ENCODE measurements at places on chromosomes 11 and 22. TPM values are rescaled to one million over a fixed set of nuclear protein-coding genes. Genes with fewer than 3 reads are reported as not detected.

DNA sequence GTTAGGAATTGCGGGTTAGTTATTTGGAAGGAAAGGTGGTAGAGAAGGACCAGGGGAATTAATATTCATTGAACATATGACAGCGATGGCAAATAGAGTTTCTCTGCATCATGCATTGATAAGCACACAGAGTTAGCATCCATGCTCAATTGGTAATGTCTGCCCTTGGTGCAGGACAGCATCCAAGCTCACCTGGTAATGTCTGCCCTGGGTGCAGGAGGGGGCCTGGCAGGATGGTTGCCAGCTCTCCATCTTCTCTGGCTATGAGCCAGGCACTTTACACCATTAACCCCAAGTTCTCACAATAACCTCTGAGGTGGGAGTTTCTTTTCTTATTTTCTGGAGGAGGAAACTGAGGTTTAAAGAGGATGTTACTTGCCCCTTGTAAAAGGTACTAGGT lies 50.4 kb upstream of the RBFOX2 start:
- no peak overlapping the region for H3K4me3 ChIP-seq
- no peak overlapping the region for H3K27ac ChIP-seq
- no peaks in the 10 kb centered on the region for H3K27me3 ChIP-seq
- DNase-seq, result no peak

- H3K27ac ChIP-seq, result no peak overlapping the region
- peaks cover 14% of the 10 kb centered on the region for H3K4me1 ChIP-seq
- H3K4me3 ChIP-seq, result no peak overlapping the region
- no peak for DNase-seq
- no peaks in the 10 kb centered on the region for H3K36me3 ChIP-seq
Measured at GRCh38 chr22:37991731-37992442, 7.5 kb upstream of the SOX10 start.

The HEPN1 gene
- total RNA-seq, result not detected

The DRAP1 gene
- total RNA-seq, result 111 TPM

The LMO2 gene
- 3.4 TPM for total RNA-seq

- no peaks in the 10 kb centered on the region for H3K27me3 ChIP-seq
- H3K36me3 ChIP-seq, result no peaks in the 10 kb centered on the region
- H3K4me1 ChIP-seq, result peaks cover 4% of the 10 kb centered on the region
- H3K4me3 ChIP-seq, result no peak overlapping the region
- DNase-seq, result no peak
Measured at GRCh38 chr11:86508604-86509587, 134.2 kb downstream of the CCDC81 start.

DNA sequence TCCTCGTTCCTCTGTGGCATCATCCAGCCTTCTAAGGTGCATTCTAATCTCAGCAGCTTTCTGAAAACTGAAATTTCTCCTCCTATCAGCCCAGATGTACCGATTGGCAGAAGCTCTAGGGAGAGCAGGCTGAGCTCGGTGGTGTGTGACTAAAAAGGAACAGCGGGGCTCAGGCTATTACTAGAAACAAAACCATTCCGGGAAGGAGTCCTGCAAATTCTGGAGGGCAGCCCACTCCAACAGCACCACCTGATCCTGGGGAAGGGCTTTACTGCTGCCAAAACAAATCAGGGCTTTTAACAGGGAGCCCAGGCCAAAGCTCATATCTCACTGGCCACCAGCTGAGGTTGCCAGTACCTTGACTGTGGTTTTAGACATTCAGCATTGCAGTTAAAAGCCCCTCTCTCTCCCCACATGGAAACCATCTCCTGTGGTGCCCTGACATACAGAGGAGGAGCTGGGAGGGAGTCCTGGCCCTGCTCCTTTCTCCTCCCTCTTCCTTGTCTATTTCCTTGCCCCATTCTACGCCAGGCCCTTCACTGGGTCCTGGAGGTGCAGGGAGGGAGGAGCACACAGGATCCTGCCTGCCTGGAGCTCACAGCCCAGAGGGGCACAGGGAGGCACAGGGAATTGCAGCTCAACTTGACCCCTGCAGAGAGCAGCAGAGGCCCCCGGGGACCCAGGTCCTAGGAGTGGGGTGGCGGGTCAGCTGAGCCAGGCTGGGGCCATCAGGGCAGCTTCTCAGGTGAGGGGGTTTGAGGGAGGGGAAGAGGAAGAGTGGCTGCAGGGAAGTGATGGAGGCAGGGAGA lies 889 bp downstream of the PLAAT4 start:
- no peaks in the 10 kb centered on the region for H3K36me3 ChIP-seq
- no peaks in the 10 kb centered on the region for H3K27me3 ChIP-seq
- H3K4me1 ChIP-seq, result peaks cover 36% of the 10 kb centered on the region
- H3K27ac ChIP-seq, result no peak overlapping the region

The PDE3B gene
- 9.4 TPM for total RNA-seq

DNA sequence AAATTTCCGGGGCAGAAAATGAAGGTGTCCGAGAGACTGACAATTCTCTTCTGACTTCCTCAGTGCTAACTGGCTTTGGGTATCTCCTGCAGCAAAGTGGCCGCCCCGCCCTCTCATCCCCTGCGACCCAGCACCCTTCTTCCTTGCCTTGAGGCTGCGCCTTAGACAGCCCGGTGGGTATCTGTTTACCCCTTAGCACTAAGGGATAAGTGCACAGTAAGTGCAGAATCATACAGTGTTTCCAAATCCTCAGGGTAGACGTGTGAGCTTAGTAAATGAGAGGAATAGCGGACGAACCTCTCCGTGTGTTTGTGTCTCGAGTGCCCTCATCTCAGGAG lies 368 bp upstream of the CHORDC1 start:
- DNase-seq, result no peak
- H3K4me3 ChIP-seq, result peak overlapping the region; percentile 93
- peaks cover 57% of the 10 kb centered on the region for H3K4me1 ChIP-seq
- H3K27me3 ChIP-seq, result no peaks in the 10 kb centered on the region
- H3K36me3 ChIP-seq, result peaks cover 20% of the 10 kb centered on the region

DNA sequence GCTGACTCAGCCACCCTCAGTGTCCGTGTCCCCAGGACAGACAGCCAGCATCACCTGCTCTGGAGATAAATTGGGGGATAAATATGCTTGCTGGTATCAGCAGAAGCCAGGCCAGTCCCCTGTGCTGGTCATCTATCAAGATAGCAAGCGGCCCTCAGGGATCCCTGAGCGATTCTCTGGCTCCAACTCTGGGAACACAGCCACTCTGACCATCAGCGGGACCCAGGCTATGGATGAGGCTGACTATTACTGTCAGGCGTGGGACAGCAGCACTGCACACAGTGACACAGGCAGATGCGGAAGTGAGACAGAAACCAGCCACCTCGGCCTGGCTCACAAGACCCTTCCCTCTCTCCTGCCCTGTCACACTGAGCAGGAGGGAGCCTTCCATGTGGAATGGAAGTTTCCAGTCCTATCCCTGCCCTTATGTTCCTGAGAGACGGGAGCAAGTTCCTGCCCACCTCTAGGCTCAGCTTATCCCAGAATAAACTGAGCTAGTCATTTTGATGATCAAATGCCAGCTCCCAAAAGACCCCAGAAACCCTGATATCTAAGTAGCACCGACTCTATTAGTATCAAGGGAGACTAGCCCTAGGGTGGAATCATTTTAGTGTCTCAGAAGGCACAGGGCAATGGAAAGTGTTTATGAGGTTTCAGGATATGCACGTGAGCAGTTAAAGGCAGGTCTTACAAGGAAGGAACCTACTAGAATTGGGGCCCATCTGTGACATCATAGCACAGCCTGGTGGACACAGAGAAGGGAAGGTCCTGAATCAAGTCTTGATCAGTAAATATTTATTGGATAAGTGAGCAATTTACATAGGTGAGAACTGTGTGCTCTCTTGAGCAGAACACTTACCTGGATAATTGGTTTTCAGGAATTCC lies 6.3 kb upstream of the IGLL5 start:
- peaks cover 77% of the 10 kb centered on the region for H3K27me3 ChIP-seq
- no peaks in the 10 kb centered on the region for H3K36me3 ChIP-seq
- no peak overlapping the region for H3K4me3 ChIP-seq
- H3K27ac ChIP-seq, result no peak overlapping the region
- H3K4me1 ChIP-seq, result no peaks in the 10 kb centered on the region

DNA sequence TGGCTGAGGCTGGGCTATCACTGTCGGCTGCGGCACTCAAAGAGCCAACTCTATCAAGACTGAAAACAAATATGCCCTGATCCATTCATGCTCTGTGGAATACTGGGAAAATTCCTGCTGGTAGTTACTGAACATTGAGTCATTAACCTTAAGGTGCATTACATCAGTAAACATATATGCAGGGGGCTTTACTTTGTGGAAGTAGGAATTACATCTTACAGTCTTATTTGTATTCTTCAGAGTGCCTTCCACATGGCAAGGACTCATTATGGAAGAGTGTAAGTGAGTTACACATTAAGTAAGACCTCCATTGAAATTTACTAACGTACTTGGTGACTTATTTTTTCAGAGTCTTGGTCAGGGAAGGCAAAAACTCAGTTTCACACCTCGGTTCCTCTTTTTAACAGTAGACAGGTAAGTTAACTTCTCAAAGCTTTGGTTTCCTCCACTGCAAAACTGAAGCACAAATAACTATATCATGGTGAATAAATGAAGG lies 4.5 kb downstream of the OR5B21 start:
- DNase-seq, result no peak
- H3K36me3 ChIP-seq, result no peaks in the 10 kb centered on the region
- H3K4me1 ChIP-seq, result peaks cover 4% of the 10 kb centered on the region

GRCh38 chr11:127931803-127932202 lies 655.6 kb downstream of the ETS1 start:
- no peak for DNase-seq
- no peaks in the 10 kb centered on the region for H3K4me1 ChIP-seq
- no peak overlapping the region for H3K4me3 ChIP-seq
- no peaks in the 10 kb centered on the region for H3K36me3 ChIP-seq

DNA sequence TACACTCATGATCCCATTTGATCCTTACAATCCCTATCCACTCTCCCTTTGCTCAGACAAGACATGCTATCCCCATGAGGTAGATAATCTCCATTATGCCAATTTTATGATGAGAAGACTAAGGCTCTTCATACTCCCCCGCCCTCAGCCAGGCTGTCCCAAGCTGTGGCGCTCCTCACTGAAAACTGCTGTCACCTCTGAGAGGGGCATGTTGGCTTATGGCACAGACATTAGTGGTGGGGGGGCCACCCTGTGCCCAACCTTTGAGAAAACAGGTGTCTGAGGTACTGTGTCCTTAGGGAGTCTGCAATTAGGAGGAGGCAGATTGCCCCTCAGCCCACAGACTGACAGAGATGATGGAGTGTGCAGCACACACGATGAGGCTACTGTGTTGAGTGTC lies 2.4 kb downstream of the DDTL start:
- peak overlapping the region; percentile 36 for H3K4me3 ChIP-seq
- no peaks in the 10 kb centered on the region for H3K27me3 ChIP-seq
- DNase-seq, result no peak
- no peak overlapping the region for H3K27ac ChIP-seq

GRCh38 chr11:84866922-84867321 lies 760.2 kb downstream of the DLG2 start:
- H3K36me3 ChIP-seq, result no peaks in the 10 kb centered on the region
- no peaks in the 10 kb centered on the region for H3K27me3 ChIP-seq
- DNase-seq, result no peak
- H3K4me1 ChIP-seq, result peaks cover 15% of the 10 kb centered on the region

The DERL3 gene
- 10.9 TPM for total RNA-seq

DNA sequence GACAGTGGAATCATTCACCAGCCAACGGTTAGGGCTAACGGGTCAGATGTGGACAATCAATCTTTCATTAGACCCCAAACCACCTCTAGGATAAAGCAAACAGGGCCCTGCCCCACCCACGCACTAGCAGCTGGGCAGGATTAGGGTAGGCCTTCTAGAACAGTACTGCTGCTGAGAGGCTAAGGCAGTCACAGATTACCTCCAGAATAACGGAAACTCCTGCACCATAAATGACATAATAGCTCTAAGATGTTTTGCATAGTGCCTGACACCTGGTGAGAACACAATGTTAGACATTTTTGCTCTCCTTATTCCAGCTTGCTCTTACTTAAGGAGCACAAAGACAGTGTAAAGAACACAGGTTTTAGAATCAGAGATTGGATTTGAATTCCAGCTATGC lies 1.8 kb downstream of the SYTL2 start:
- no peak for DNase-seq
- H3K36me3 ChIP-seq, result no peaks in the 10 kb centered on the region
- no peak overlapping the region for H3K27ac ChIP-seq

The XKR3 gene
- not detected for total RNA-seq

DNA sequence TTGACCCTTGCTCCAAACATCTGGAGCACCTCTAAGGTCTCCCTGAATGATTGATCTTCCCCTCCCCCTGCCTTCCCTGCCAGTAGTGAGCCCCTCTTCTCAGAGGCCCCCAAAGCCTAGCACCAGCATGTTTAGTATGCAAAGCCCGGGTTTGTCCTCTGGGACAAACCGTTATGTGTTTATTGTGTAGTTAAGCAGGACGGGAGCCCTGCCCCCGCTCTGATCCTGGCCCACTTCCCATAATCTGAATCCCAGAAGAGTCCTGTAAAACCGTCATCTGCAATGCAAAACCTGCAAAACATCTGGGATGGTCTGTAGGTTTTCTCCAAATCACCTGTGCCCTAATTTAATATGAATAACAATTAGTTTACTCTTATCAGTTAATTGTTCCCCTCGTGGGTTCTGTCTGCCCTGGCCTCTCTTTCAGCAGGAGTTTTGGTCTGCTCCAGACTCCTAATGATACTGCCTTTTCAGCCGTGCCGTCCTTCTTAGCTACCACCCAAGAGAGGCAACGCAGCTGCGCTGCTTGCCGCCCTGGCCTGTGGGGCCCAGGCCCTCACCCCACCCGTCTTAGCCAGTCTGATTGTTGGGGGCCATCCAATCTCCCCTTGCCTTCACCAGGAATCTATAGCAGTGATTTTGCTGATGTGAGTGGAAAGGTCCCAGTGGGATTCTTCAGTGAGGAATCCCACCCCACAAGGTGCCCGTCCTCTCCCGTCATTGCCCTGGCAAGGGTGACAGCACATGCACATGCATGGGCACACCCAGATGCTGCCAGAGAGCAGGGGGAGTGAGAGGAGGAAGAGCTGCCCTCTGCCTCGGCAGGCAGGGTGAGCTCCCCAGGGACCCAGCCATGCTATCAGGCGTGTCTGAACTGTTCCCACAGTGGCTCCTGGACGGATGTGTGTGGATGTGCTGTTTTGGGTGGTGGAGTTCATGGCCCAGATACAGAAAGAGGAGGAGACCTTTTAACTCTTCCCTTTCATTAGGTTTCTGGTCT lies 3.0 kb upstream of the B3GAT1 start:
- H3K4me3 ChIP-seq, result peak overlapping the region; percentile 46
- peak; percentile 8 for DNase-seq
- H3K27ac ChIP-seq, result no peak overlapping the region
- H3K4me1 ChIP-seq, result peaks cover 46% of the 10 kb centered on the region
- no peaks in the 10 kb centered on the region for H3K36me3 ChIP-seq

DNA sequence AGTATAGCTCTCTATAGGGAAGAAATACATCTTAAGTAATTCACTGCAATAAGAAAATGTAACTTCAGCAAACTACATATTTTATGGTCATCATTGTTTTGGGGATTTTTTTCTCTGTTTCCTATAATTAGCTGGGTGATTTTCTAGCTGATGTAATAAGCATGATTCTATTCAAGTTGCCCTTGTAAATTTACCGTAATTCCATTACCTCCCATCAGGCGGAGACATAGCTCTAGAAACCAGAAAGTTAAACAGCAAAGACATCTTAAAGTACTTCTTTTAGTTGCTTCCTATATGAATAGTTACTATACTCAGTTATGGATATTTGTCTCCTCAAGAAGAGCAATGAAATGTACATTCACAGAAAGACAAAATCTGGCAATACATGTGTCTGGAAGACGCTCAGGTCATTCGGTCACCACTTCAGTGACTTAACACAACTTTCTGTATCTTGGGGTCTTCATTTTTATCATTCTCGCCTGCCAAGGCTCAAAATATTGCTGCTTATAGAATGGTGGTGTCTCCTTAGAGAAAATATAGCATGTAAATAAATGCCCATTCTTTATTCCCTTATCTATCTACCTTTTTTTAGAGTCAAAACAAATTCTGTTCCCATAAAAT lies 239.9 kb upstream of the ZC3H12C start:
- no peaks in the 10 kb centered on the region for H3K27me3 ChIP-seq
- H3K4me3 ChIP-seq, result no peak overlapping the region
- H3K36me3 ChIP-seq, result no peaks in the 10 kb centered on the region
- DNase-seq, result no peak
- no peaks in the 10 kb centered on the region for H3K4me1 ChIP-seq
- no peak overlapping the region for H3K27ac ChIP-seq
